Stimulated activated CD8-positive, alpha-beta memory T cell treated with anti-CD3 and anti-CD28 coated beads, Interleukin-4, amount 100 ng/mL, for 4 hours (primary cell): ENCODE measurements at places on chromosomes 16 and 17.

- no peak for DNase-seq
These were observed 101.2 kb downstream of the SALL1 start for GRCh38 chr16:51049678-51050376.

- no peak for DNase-seq
These were observed 1.3 kb upstream of the RAB11FIP3 start for GRCh38 chr16:424033-424622.

DNA sequence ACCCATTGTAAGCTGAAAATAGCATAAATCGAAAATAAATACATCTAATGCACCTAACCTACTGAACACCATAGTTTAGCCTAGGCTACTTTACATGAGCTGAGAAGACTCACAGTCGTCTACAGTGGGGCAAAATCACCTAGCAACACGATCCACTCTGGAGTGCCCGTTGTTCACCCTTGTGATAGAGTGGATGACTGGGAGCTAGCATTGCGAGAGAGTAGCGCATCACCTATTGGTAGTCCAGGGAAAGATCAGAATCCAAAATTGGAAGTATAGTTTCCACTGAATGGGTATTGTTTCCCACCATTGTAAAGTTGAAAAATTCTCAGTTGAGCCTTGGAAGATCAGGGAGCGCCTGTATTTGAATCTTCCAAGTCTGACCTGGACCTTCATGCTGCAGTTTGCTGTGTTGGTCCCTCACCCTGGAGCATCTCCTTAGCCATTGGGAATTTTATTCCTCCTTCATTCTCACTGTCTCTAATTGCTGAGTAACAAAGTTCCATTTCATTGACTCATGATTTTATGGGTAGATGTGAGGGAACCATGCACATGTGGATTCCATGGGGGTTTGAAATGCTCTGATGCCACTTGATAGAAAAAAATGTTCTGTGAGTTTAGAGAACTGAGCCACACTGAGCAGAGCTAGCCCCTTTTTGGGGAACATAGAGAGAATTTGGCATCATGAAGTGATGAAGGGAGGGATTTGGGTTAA is 19.6 kb downstream of the AKAP1 start:
- no peak for DNase-seq

DNA sequence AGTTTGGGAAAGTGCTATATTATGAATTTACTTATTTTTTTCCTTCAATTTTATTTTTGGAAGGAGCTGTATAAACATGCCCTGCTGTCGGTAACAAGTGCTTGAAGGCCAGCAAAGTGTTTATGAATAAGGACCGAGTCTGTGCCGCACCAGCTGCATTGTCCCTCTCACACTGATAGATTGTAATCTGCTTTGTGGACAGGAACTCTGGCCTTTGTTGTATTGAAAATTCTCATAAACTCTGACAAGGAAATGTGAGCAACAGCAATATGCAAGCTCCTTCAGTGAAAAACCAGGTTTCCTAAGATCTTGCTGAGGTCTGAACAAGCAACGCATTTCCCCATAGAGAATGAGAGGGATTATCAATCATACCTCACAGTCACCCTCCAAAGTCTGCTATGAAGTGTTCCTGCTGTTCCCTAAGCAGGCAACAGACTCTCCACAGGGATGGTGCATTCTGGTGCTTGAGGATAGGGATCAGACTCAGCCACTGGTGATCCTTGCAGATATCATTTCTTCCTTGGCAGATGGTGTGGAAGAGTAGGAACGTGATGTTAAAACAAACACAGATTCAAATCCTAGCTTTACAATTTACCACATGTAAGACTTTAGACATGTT is 109.6 kb downstream of the KCNJ2 start:
- no peak for DNase-seq

GRCh38 chr16:89902980-89903379 is 15.7 kb upstream of the MC1R start:
- DNase-seq: no peak

GRCh38 chr16:2432801-2433505 is 3.7 kb downstream of the CCNF start:
- no peak for DNase-seq

DNA sequence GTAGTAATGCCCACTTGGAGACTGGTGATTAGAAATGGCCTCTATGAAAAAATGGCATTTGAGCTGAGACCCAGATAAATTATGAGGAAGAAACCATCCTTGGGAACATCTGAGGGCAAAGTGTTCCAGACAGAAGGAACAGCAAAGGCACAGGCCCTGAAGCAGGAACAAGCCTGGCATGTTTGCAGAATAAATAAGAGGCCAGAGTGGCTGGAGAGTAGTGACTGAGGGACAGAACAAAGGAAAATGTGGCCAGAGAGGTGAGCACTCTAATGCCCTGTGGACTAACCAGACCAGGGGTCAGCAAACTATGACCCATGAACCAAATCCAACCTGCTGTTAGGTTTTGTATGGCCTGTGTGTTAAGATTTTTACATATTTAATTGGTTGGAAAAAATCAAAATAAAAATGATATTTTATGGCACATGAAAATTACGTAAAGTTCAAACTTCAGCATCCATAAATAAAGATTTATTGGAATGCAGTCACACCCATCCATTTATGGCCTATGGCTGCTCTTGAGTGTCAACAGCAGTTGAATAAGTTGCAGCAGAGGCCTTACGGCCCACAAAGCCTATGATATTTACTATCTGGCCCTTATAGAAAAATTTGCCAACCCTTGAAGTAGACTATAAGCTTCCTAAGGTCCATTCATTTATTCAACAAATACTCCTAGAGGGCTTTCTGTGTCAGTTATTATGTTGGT is 210.0 kb upstream of the TOX3 start:
- no peak for DNase-seq

GRCh38 chr16:80417706-80418271 is 123.0 kb upstream of the DYNLRB2 start:
- DNase-seq: no peak

DNA sequence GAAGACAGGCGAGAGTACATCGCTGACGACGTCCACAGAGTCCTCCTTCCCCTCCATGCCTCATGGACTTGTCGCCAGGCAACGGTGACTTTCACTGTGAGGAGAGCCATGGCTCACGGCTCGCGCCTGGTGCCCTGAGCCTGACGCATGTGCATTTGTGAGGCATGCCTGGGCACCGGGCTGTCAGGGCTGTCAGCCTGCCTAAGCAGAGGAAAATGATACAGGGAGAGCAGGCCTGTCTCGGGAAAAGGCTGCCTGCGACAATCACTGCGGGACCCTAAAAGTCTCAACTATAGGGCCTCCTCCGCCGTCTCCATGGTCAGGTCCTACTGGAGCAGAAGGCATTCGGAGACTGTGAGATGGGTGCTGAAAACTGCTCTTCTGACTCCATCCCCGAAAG is 135.5 kb upstream of the WSB1 start:
- DNase-seq: no peak

GRCh38 chr17:10733666-10734065 is 3.8 kb upstream of the TMEM220 start:
- no peak for DNase-seq

GRCh38 chr17:58326609-58327362 is 1.8 kb downstream of the TSPOAP1 start:
- DNase-seq: no peak

GRCh38 chr17:67525239-67526135 is 148.4 kb downstream of the PITPNC1 start:
- DNase-seq: no peak

GRCh38 chr17:41439375-41439774 is 1.4 kb downstream of the KRT38 start:
- no peak for DNase-seq

- no peak for DNase-seq
These were observed 86.3 kb downstream of the SPECC1 start for GRCh38 chr17:20095336-20096080.

DNA sequence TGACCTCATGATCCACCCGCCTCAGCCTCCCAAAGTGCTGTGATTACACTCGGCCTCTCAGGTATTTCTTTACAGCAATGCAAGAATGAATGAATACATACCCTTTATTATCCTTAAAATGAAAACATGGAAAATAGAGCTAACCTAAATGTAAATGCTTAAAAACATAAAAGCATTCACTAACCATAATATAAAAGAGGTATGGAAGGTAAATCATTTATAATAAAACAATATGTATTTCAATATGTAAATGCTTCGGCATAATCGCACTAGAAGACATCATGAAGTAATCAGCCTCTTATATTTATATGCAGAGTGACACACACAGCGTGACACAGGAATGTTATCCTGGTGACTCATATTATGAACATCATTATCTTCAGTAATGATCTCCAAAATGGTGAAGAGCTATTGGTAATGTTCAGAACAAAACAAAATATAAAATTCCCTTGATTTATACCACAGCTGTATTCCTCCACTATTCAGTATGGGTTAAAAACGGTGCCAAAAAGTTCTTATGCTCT is 53.9 kb downstream of the AIPL1 start:
- no peak for DNase-seq

- no peak for DNase-seq
These were observed 33.9 kb upstream of the NACA2 start for GRCh38 chr17:61624951-61625350.

DNA sequence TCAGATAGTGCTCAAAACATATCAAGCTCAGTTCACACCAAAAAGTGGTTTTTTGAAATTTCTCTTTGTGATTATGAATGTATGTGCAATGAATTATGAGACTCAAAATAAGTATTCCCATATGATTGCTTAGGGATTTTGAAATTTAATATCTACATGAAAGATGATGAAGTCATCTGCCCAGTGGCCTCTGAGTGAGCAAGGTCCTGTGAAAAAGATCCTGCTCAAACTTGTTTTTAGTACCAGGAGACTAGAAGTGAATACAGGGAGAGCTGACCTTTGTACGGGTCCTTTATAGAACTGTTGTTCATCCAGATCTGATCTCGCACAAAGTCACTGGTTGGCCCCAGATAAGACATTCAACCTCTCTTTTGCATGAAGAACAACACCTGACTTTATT is 151.9 kb upstream of the MAF start:
- DNase-seq: no peak

- DNase-seq: no peak
These were observed 7.0 kb downstream of the HEATR3 start for GRCh38 chr16:50072730-50073129.

DNA sequence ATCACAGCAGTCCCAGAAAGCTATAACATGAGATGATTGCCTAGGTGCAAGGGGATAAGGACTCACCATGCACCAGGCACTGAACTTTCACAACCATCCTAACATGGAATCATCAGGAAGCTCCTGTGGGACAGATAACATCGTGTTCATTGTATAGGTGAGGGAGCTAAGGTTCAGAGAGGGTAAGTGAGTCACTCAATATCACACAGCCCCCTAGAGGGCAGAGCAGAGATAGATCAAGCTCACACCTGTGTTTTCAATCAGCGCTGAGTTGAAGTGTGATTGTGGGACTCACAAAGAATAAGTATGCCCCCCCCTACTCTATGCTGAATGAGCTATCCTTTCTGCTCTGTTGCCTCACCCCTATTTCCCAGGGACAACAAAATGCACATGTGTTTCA is 377.7 kb upstream of the ERCC4 start:
- DNase-seq: no peak

DNA sequence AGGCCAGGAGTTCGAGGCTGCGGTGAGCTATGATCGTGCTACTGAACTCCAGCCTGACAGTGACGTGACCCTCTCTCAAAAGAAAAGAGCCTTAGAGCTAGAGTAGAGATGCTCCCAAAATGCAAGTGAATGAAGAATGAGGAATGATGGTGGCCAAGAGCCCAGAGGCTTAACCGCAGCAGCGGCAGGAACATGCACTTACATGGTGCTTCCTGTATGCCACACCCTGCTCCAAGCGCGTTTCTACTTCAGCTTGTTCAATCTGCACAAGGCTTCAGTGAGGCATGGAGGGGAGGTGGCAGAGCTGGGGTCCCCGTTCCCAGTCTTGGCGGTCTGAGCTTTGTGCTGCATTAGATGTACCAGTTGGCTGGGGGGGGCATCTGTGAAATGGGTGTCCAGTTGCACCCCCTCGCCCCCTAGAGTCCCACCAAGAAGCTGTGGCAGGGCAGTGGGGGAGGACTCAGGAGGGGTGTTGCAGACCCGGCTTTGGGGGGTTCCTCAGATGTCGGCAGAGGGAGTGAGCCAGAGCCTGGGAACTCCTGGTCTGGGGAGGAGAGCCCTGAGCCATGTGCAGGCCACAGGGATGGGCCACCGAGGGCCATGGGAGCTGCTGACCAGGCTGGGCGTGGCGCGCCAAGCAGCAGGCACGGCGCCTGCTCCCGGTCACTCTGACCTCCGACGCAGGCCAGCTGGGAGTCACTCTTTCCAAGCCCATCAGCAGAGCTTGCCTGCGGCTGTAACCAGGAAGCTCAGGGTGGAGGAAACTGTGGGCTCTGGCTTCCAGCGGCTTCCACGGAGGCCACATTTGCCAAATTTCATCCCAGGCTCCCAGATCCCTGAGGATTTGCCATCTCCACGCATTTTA is 260.1 kb downstream of the PARN start:
- no peak for DNase-seq

DNA sequence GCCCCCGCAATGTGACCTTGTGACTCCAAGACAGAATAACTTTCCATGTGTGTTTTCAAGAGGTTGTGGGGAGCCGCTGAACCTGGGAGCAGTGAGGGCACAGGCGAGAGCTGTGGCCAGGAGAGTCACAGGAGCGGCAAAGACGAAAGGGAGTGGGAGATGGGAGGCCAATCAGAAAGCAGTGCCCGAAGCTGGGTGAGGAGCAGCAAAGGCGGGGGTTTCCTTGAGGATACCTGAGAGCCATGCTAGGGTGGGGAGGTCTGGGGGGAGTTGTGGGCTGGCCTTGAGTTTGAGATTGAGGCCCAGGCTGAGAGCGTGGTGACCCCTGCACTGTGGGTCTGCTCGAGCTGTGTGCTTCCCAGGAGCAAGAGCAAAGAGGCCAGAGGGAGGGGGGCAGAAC is 23.2 kb upstream of the NPTX1 start:
- no peak for DNase-seq

DNA sequence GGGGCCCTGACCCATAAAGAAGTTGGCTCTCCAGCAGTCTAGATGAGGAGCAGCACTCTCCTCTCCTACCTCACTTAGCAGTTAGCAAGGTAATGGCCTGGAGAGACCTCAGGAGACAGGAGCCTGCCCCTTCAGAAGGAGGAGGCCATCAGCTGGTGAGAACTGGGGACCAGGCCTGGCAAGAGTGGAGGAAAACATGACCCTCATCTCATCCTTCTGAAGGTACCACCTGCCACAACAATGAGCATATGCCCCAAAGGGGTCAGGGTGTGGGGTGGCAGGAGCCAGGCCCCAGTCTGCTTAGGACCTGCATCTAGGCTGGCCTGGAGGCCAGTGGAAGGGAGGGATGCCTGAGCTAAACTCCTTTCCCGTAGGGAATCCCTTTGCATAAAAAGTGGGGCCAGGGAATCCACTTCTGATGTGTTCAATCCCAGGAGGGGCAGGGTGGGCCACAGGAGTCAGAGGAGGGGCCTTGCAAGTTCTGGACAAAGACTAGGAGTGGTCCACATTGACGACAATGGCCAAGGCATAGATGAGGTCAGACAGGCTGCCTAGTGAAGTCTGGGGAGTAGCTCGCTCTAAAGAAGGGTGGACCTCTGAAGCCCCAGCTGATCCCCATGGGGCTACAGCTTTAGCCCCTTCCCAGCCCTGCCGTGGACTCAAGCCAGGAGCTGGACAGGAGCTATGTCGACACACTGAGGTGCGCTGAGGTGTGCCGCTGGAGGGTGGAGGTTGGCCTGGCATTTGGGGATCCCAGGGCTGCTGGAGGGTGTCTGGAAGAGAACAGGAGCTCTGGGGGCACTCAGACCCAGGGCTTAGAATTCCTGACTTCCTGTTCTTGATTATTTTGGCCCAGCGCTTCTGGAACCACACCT is 986 bp downstream of the SEBOX start:
- DNase-seq: no peak

GRCh38 chr16:22635357-22635761 is 124.7 kb downstream of the NPIPB5 start:
- no peak for DNase-seq
